NCI-H2107 (cell line): ENCODE measurements at places on chromosomes 1 and 21.

- no peak for DNase-seq
Measured at GRCh38 chr1:150992626-150993025, 10.5 kb downstream of the ANXA9 start.

DNA sequence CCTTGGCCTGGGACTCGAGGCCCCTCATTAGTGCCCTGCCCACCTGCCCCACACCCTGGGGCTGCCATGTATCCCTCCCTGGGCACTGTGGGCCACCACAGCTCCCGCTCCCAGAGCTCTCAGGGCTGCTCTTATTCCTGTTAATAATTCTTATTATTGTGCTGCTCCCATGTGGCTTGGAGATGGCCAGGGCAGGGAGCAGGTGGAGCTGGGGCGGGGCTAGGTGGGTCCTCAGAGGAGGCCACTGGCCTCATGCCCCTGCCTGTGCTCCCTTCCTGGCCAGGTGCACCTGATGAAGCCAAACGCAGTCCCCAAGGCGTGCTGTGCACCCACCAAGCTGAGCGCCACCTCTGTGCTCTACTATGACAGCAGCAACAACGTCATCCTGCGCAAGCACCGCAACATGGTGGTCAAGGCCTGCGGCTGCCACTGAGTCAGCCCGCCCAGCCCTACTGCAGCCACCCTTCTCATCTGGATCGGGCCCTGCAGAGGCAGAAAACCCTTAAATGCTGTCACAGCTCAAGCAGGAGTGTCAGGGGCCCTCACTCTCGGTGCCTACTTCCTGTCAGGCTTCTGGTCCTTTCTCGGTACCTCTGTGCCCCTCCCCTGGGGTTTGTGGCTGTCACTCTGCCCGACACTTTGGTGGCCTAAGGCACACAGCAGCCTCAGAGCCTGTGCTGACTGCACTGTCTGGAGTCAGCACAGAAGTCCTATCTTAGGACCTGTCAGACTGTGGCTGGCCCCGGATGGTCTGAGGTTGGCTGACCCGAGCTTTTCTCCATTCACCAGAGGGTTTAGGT lies 34.1 kb downstream of the BMP8A start:
- no peak for DNase-seq

- DNase-seq: peak; percentile 65
Measured at GRCh38 chr1:63691701-63692425, 82.0 kb upstream of the ROR1 start.

GRCh38 chr1:96214982-96215381 lies 506.6 kb upstream of the PTBP2 start:
- DNase-seq: no peak
